H1 (cell line): ENCODE measurements at places on chromosomes 2 and 18. TPM values are rescaled to one million over a fixed set of nuclear protein-coding genes. Genes with fewer than 3 reads are reported as not detected.

AKAIN1 gene
- not detected in 2 replicates for total RNA-seq

ANKRD30B gene
- 0.11 TPM in 1 of 2 replicates, not detected in the other for total RNA-seq

THSD7B gene
- total RNA-seq: 2.2 and 2.9 TPM in 2 replicates

CFC1 gene
- total RNA-seq: 0.31 TPM in 1 of 2 replicates, not detected in the other

CCDC68 gene
- total RNA-seq: 0.80 and 0.92 TPM in 2 replicates

AAK1 gene
- total RNA-seq: 40.5 and 48.1 TPM in 2 replicates

TNS1 gene
- 4.8 and 5.1 TPM in 2 replicates for total RNA-seq

MOGAT1 gene
- total RNA-seq: 0.31 and 0.67 TPM in 2 replicates

LGALSL gene
- 29.2 and 32.3 TPM in 2 replicates for total RNA-seq

AQP12A gene
- total RNA-seq: not detected in 2 replicates

- H3K4me1 ChIP-seq: no peaks in the 10 kb centered on the region
- H3K27ac ChIP-seq: no peak overlapping the region
- H3K4me3 ChIP-seq: no peak overlapping the region
- no peaks in the 10 kb centered on the region for H3K36me3 ChIP-seq
These were observed 80.8 kb upstream of the PAPOLG start for GRCh38 chr2:60675301-60675700.

GRCh38 chr2:175914846-175915245 is 87.2 kb downstream of the LNPK start:
- no peak overlapping the region for H3K4me3 ChIP-seq
- DNase-seq: no peak
- no peak overlapping the region for H3K27ac ChIP-seq
- no peaks in the 10 kb centered on the region for H3K4me1 ChIP-seq
- H3K36me3 ChIP-seq: no peaks in the 10 kb centered on the region
- no peaks in the 10 kb centered on the region for H3K27me3 ChIP-seq

DNA sequence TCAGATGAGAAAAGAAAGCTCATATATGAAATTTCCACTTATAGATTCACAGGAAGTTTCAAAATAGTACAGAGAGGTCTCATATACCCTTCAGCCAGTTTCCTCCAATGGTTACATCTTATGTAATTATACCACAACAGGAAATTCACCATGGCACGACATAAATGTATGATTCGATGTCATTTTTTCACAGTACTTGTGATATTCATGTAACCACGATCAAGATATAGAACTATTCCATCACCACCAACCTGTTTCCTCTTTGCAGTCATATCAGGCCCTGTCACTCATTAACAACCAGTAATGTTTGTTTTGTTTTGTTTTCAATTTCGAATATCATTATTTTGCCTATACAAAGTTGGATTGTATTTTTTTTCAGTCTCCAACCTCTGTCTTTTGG is 314.3 kb upstream of the POU3F3 start:
- H3K27ac ChIP-seq: no peak overlapping the region
- H3K4me3 ChIP-seq: no peak overlapping the region
- H3K27me3 ChIP-seq: no peaks in the 10 kb centered on the region
- H3K36me3 ChIP-seq: no peaks in the 10 kb centered on the region
- H3K4me1 ChIP-seq: no peaks in the 10 kb centered on the region

DNA sequence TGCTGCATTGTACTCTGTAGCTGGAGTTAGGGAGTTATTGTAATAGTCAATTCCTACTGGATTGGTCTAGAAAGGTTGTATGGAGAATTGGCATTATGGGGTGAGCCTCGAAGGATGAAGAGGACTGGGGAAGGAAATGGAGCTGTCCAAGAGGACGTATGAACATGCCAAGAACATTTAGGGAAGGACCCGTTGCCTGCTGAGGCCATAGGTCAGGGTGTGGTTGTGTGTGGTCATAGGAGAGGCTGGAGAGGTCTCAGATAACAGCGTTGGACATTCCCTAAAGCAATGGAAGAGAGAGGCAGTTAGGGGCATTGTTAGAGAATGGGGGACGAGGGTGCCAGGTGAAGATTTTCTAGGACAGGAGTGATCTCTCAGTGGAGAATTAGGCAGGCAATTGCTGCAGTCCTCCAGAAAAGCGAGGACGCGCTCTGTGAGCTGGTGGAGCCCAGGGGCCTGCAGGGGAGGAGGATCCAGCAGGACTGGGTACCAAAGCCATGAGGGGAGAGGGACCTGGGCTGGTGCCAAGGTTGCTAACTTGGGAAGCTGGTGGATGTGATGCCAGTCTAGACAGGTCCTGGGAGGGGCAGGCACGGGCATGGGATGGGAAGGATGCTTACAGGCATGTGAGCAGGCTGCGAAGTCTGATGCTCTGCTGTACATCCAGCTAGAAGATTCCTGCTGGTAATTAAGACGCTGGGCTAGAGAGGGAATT is 9.4 kb upstream of the PSD4 start:
- H3K4me3 ChIP-seq: no peak overlapping the region
- no peaks in the 10 kb centered on the region for H3K36me3 ChIP-seq
- no peak overlapping the region for H3K27ac ChIP-seq
- H3K27me3 ChIP-seq: 0 out of 2 replicates have a peak, but pooled peaks cover 3% of the 10 kb centered on the region

DNA sequence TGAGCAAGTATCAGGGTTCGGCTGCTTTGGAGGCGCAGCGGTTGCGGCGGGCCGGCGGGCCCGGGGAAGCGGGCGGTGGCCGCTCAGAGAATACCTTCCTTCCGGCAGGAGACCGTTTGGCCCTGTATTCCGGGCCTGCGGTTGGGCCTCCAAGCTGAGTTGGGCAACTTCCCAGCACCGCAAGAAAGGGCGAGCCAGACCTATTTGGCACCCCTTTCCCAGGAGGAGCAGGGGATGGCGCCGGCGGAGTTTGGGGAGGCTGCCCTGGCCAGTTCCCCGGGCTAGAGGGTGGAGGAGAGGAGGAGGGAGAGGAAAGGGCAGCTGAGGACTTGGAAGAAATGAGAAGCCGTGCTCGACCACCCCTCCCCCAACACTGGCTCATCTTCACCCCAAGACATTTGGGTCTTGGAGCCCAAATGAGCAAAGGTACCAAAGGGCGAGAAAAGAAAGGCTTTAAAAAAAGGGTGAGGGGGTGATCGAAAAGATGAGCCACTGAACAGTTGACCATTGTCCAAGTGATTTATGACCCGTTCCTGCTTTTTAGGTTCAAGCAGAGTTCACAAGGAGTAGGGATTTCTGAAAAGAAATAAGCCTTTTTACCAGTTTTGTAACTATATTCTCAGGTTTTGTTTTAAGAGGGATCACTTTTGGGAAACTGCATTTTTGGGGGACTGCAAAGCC is 8.4 kb downstream of the HOXD3 start:
- peak overlapping the region; percentile 40 for H3K4me3 ChIP-seq
- peaks cover 100% of the 10 kb centered on the region for H3K27me3 ChIP-seq
- H3K36me3 ChIP-seq: no peaks in the 10 kb centered on the region
- no peaks in the 10 kb centered on the region for H3K4me1 ChIP-seq

DNA sequence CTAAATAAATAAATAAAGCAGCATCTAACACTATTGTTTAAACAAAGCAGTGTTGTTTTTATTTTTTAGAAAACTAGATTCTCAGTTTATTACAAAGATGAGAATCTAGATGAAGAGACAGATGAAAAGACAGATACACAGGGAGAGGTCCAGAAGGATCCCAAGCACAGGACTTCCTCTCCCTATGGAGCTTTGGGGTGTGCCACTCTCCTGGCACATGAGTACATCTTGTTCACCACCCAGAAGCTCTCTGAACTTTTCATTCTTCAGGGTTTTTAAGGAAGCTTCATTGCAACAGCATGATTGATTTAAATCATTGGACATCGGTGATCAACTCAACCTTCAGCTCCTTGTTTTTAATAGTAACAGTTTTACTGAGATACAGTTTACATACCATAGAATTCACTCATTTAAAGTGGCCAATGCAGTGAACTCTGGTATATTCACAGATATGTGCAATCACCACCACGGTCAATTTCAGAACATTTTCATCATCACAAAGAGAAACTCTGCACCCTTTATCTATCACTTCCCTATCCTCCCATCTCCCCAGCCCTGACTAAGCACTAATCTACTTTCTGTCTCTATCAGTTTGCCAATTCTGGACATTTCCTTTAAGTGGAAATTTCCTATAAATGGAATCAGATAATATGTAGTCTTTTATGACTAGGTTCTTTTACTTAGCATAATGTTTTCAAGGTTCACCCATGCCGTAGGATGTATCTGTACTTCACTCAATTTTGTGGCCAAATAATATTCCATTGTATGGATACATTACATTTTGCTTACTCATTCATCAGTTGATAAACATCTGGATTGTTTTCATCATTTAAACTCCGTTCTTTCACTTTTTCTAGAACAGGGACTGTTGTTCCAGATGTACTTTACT is 62.3 kb upstream of the ZFP36L2 start:
- H3K36me3 ChIP-seq: peaks cover 2% of the 10 kb centered on the region; the same call in 1 of the 2 replicates
- no peak for DNase-seq
- H3K27me3 ChIP-seq: no peaks in the 10 kb centered on the region
- H3K4me3 ChIP-seq: no peak overlapping the region
- H3K4me1 ChIP-seq: no peaks in the 10 kb centered on the region

DNA sequence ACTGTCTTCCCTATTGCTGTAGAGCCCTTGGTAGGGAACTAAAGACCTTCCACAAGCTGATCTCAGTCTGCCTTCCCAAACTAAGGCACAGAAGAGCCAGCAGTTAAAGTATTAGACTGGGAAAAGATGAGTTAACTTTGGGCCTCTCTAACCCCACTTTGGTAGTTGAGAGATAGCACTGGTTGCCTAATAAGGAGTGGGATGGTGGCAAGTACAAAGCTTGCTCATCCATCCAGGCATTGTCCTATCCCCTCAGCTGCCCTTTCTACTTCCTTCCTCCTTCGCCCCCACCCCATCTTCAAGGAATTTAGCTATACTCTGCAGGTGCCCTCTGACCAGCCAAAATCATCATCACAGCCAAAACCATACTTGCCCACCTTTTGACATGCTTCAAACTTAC is 22.2 kb upstream of the AFTPH start:
- DNase-seq: peak; percentile 8
- H3K27ac ChIP-seq: no peak overlapping the region
- H3K4me1 ChIP-seq: no peaks in the 10 kb centered on the region

DNA sequence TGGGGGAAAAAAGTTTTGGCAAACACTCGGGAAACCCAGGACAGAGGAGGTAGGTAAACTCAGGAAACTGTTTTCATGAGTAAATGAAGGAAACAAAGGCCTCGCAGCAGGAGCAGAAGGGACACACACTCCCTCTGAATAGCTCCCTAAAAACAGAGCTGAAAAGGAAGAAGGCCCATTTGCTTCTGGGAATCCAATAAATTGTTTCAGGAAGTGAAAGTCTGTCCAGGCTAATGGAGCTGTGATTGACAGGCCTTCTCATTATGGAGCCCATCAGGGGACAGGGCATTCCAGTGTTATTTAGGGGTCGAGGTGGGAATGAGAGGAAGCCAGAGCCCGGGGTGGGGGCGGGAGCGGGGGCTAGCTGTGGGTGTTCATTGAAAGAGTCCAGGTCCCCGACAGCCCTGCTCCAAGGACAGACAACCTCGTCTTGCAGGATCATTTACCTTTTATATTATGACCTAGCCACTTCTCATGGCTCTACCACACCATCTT is 81.2 kb downstream of the GBX2 start:
- DNase-seq: peak; percentile 63
- H3K4me3 ChIP-seq: no peak overlapping the region
- H3K36me3 ChIP-seq: no peaks in the 10 kb centered on the region
- H3K27me3 ChIP-seq: no peaks in the 10 kb centered on the region
- peaks cover 7% of the 10 kb centered on the region for H3K4me1 ChIP-seq

- no peaks in the 10 kb centered on the region for H3K4me1 ChIP-seq
- H3K36me3 ChIP-seq: no peaks in the 10 kb centered on the region
- DNase-seq: no peak
- no peaks in the 10 kb centered on the region for H3K27me3 ChIP-seq
- no peak overlapping the region for H3K4me3 ChIP-seq
- H3K27ac ChIP-seq: no peak overlapping the region
These were observed 55.0 kb upstream of the LAMA1 start for GRCh38 chr18:7172611-7173010.

GRCh38 chr2:85684380-85684779 is 9.8 kb upstream of the GNLY start:
- H3K36me3 ChIP-seq: no peaks in the 10 kb centered on the region
- no peaks in the 10 kb centered on the region for H3K27me3 ChIP-seq

- H3K27me3 ChIP-seq: 0 out of 2 replicates have a peak, but pooled peaks cover 3% of the 10 kb centered on the region
- DNase-seq: no peak
- peaks cover 4% of the 10 kb centered on the region for H3K4me1 ChIP-seq
These were observed 170.1 kb upstream of the HAAO start for GRCh38 chr2:42962508-42962953.

- H3K4me1 ChIP-seq: no peaks in the 10 kb centered on the region
- no peak overlapping the region for H3K4me3 ChIP-seq
- no peaks in the 10 kb centered on the region for H3K27me3 ChIP-seq
- no peak overlapping the region; the same call in 1 of the 2 replicates for H3K27ac ChIP-seq
These were observed 69.2 kb downstream of the ADD2 start for GRCh38 chr2:70698847-70699246.

GRCh38 chr2:39779341-39779851 is 338 bp upstream of the THUMPD2 start:
- DNase-seq: no peak
- no peak overlapping the region for H3K27ac ChIP-seq
- H3K27me3 ChIP-seq: no peaks in the 10 kb centered on the region
- peak overlapping the region; percentile 68 for H3K4me3 ChIP-seq
- H3K4me1 ChIP-seq: peaks cover 2% of the 10 kb centered on the region

DNA sequence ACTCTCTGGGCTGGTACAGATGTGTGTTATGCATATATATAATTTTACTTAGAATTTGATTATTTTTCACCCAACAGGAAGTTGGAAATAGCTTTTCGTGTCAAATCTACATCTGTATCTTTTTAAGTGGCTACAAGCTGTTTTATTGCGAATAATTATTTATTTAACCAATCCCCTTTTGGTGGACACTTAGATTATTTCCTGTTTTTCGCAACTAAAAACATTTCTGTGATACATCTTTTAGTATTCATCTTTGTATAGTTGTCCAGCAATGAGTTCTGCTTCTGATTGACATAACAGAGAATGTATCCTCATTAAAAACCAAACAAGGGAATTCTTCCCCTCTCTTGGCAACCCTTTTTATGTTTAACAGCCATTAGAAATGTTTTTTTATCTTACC is 16.6 kb downstream of the SEC11C start:
- no peaks in the 10 kb centered on the region for H3K4me1 ChIP-seq
- H3K27me3 ChIP-seq: no peaks in the 10 kb centered on the region
- no peak overlapping the region for H3K4me3 ChIP-seq
- no peaks in the 10 kb centered on the region; the same call in 1 of the 2 replicates for H3K36me3 ChIP-seq
- no peak overlapping the region for H3K27ac ChIP-seq

DNA sequence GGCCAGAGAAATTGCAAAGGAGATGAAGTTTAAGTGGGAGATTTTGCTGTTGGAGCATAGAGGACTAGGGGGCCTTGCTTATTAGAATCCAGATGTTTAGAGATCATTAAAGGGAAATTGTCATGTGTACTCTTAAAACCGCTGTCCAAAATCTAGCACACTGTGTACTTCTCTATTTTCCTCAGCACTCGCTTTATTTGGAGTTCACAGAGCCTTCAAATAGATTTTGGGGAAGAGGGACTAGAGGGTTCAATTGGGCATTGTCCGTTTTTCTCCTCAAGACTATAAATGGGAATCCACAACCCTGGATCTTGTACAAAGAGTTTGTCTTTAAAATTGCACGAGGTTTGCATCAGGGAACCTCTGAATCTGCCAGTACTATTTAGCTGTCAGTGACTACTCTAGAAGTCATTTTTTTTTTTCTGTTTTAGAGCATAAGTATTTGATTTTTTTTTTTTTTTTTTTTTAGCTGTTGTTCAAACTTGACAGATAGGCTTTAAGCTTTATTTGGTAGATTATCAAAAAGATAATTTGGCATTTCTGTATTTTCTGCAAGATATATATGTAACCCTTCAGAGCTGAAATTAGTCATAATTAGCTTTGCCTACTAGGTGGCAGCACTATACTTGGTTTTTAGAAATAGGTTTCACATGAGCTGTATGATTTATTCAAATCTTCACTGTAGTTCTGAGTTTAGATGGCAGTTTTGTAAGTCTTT is 14.2 kb downstream of the PMS1 start:
- H3K36me3 ChIP-seq: peaks cover 21% of the 10 kb centered on the region
- no peaks in the 10 kb centered on the region for H3K4me1 ChIP-seq
- no peak for DNase-seq

GRCh38 chr2:237297421-237298150 is 116.4 kb downstream of the COL6A3 start:
- H3K36me3 ChIP-seq: no peaks in the 10 kb centered on the region
- no peak overlapping the region for H3K27ac ChIP-seq
- H3K4me3 ChIP-seq: no peak overlapping the region
